Activated CD4-positive, alpha-beta T cell treated with anti-CD3 and anti-CD28 coated beads, Interleukin-2, amount 10 ng/mL, durations not matched to agents 7 days and 5 days (primary cell): ENCODE measurements at places on chromosomes 16 and 17. TPM values are rescaled to one million over a fixed set of nuclear protein-coding genes. Genes with fewer than 3 reads are reported as not detected.

C1QTNF8 gene
- not detected for total RNA-seq

- DNase-seq: no peak
These were observed 11.1 kb upstream of the STRADA start for GRCh38 chr17:63752707-63753106.

C16orf54 gene
- total RNA-seq: 88.3 TPM

DNA sequence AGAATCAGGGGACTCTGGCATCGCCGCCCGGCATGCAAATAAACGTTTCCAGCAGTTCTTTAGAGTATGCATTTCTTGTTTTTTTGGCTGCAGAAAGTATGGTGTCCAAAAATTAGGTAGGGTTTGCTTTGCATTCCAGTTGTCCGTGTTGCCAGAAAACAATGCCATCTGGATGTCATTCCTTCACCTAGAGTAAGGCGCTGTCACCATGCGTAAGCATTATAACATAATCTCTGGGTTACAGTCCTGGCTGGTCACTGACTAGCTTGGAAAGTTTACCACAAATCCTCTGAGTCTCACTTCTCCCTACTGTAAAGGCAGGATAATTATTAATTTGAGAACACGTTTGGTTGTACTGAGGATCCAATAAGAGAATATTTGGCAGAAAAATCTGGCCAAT, 457.7 kb downstream of the XYLT1 start:
- DNase-seq: no peak
